Left lung (tissue), 14 donors: ENCODE measurements at places on chromosomes 3 and 15. TPM values are rescaled to one million over a fixed set of nuclear protein-coding genes. Genes with fewer than 3 reads are reported as not detected.

The SLC6A11 gene
- 0.13 TPM for total RNA-seq

GRCh38 chr3:194165271-194166018 is 29.5 kb downstream of the HES1 start:
- no peak for DNase-seq

The C15orf62 gene
- total RNA-seq, result 0.71 TPM

The CHRM5 gene
- total RNA-seq, result not detected

GRCh38 chr3:136772709-136773108 is 20.5 kb upstream of the STAG1 start:
- DNase-seq, result no peak
